ENCODE measurements at places on chromosomes 2 and 18.

- DNase-seq = no peak
Measured at GRCh38 chr18:59454909-59455727, 96.1 kb upstream of the LMAN1 start.

DNA sequence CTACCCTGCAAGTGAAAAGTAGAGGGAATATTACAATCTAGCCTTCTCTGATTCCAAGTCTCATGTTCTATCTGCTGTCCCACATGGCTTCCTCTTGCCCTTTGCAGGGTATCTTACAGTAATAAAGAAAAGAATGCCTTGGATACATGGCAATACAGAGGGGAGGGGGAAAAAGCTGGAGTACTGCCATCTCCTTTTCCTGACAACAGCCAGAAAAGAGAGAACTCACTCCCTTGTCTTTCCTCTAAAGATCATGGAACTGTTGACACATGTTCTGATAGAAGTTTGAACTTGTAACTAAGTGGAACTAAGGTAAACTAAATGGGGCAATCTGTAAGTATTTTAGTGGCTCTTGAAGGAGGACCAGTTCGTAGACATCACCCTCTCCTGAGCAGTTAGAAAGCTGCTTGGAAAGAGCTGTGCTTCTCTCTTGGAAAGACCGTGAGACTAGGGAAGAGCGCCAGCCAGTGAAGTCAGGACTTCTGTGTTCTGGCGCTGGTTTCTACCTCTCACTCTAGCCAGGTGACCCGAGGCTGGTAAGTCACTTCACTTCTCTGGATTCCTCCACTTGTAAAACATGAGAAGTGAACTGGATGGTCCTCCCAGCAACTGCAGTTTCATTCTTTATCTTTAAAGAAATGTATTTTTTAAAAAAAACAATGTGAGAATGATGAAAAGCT, 242.3 kb upstream of the FOSL2 start:
- no peak for DNase-seq

DNA sequence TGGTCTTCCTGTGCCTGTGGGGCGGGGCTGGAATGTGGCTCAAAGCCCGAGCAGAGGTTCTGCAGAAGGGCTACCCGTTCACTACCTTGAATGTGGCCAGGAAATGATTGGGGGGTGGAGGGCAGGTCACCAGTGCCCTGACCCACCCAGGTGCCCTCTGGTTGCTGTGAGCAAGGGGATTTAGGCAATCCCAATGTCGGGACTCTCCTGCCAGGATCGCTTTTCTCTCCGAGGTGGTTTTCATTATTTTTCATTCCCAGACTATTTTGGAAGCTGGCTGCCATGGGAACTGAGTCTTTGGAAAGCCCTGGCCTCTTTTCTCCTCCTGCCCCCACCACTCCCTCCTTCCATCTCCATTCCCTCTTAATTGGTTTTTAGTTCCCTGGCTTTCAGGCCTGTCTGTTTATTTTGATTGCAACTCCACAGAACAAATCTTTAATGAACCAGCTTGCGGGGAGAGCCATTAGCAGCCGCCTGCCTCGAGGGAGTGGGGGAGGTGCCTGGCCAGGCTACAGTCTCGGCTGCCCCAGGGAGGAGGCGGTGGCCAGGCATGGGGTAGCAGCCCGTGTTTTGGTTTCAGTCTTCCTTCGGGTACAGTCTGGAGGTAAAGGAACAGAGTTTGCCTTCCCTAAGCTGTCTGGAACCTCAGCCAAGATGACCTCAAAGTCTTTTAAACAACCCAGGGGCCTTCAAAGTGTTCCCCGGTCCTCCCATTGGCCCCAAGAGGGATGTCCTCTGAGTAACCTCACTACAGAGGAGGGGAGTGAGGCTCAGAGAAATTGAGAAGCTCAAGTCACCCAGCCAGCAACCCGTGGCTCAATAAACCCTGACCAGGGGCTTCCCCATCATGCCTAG, 114.4 kb upstream of the HAAO start:
- no peak for DNase-seq

DNA sequence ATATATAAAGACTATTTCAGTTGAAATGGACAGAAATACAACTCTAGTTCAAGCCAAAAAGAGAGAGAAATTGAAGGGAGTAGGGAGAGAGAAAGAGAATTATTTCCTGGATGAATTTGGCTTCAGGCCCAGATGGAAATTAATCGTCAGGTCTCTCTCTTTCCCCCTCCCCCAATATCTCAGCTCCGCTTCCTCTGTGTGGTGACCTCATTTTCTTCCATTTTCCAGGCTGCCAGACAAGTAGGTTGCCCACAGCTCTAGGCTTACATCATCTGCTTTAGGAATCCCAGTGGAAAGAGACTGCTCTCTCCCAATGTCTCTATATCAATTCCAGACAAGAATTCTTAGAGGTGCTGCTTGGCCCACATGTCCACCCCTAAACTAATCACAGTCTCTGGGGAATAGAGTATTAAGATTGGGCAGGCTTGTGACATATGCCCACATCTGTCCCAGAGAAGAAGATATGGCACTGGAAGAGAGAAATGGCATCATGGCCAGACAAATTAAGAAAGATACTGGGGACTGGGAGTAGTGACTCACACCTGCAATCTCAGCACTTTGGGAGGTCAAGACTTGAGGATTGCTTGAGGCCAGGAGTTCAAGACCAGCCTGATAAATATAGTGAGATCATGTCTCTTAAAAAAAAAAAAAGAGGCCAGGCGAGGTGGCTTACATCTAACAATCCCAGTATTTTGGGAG, 37.2 kb upstream of the CFAP36 start:
- DNase-seq = no peak

DNA sequence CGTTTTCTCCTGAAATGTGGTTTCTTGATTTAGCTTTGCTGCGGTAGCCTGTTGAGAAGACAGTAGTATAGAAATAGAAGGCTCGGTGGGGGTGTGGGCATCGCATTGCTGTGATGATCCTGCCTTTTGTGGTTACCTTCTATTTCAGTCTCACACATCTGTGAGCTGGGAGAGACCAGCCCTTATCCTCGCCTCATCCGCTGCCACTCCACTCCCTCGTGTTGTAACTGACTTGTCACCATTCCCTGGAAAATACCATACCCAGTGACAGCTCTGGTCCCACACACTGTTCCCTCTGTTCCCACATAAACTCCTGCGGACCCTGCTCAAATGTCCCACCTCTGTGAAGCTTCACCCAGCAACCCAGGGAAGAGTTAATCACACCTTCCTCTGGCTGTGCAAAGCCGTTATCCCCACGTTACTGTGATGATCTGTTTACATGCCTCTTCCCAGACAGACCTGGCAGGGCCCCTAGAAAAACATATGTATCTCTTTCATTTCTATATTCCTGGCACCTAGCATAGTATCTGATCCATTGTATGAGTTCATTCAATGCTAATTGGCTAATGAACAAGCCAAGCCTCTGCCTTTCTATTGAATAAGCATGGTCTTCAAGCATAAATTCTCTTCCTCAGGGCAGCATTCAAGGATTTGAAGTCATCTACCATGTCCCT, 114.6 kb downstream of the MAPK4 start:
- DNase-seq = no peak

DNA sequence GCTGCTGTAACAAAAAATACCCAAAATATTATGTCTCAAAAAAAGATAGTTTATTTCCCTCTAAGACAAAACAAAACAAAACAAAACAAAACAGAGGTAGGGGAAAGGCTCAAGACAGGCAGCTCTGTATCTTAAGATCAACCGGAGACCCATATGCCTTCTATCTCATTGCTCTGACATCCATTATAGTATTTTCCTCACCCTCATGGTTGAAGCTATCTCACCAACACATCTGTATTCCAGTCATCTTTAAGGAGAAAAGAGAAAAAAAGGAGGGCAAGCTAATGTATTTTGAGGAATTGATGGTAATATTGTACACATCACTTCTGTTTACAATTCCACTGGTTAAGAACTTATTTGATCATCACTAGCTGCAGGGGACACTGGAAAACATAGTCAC, 239.7 kb downstream of the ICOS start:
- no peak for DNase-seq
